ENCODE measurements at places on chromosomes 2 and 18. TPM values are rescaled to one million over a fixed set of nuclear protein-coding genes. Genes with fewer than 3 reads are reported as not detected.
A peak's percentile ranks its signal among the peaks of the same experiment; 100 is the strongest.

DNA sequence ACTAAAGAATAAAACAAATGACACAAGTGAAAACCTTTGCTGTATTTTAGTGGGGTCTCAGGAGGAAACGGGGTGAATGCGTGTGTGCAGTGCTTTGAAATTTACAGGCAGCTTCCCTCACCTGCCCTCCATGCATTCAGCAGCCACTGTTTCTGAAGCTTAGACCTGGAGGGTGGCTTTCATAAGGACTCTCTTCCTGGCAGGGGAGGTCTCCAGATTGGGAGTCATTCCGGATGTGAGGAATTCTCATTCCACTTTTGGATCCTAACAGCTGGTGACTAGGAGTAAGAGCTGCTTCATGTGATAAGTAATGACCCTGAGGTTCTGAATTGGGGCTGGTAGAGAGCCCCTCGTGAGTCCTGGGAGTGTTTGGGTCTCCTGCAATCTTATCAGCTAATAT lies 192.5 kb downstream of the SH3BP4 start:
- no peaks in the 10 kb centered on the region for H3K36me3 ChIP-seq
- H3K27me3 ChIP-seq: no peaks in the 10 kb centered on the region
- H3K4me3 ChIP-seq: no peak overlapping the region
- no peaks in the 10 kb centered on the region for H3K4me1 ChIP-seq

DNA sequence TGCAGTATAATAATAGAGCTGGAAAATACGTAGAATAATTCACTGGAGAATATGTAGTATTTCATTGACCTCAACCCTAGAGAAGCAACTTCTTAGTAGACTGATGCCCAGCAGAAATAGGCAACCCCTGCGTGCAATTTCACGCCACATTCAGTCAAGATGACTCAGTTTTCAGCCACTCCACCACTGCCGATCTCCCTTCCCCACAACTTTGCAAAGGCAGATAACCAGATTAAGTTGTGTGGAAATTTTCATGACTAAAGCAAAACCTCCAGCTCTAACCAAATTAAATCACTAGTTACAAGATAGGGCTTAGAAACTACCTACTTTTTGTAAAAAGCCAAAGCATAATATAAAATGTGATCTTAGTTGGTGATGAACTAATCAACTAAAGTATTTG lies 63.3 kb upstream of the STK17B start:
- H3K4me3 ChIP-seq: no peak overlapping the region
- no peak for DNase-seq
- H3K4me1 ChIP-seq: no peaks in the 10 kb centered on the region
- no peaks in the 10 kb centered on the region for H3K36me3 ChIP-seq

DNA sequence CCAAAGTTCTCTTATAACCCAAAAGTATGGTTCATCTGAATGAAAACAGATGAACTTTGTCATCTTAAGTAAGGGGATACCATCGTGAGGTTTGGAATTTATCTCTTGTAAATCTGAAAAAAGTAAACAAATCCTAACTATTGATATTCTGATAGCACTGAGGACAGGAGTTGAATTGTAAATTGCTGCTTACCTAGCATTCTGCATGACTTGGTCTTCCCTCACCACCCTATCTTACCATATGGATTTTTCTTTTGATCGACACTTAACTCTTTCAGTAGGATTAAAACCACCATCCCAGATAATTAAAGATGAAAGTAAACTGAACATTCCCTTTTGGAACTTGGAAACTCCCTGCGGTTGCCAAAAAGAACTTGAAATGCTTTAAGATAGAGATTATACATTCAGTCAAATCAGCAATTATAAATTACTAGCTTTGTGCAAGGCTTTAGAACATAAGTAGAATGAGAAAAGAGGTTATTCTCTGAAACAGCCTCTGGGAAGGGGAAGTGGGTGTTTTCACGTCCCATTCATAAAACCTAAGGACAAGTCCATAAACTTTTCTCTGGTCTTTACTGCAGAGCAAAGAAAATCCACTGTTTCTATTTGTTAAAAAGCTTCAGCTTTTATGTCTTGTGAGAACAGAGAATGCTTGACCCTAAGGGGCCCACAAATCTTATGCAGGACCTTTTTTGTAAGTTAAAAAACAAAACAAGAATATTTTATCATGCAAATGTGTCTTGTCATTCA lies 49.7 kb upstream of the ZNF397 start:
- no peaks in the 10 kb centered on the region for H3K4me1 ChIP-seq
- H3K4me3 ChIP-seq: no peak overlapping the region
- H3K27ac ChIP-seq: no peak overlapping the region
- no peak for DNase-seq
- H3K27me3 ChIP-seq: no peaks in the 10 kb centered on the region

- no peaks in the 10 kb centered on the region for H3K36me3 ChIP-seq
- H3K27me3 ChIP-seq: peaks cover 4% of the 10 kb centered on the region
- peak within 1 kb of the TSS; percentile 2 for H3K4me3 ChIP-seq
- peak; percentile 16 for DNase-seq
Observed at GRCh38 chr2:39665811-39666490, at the start of gene TMEM178A. TMEM178A (plus strand) TSS chr2:39665917; CDS start chr2:39665975, 58 bp downstream.

DNA sequence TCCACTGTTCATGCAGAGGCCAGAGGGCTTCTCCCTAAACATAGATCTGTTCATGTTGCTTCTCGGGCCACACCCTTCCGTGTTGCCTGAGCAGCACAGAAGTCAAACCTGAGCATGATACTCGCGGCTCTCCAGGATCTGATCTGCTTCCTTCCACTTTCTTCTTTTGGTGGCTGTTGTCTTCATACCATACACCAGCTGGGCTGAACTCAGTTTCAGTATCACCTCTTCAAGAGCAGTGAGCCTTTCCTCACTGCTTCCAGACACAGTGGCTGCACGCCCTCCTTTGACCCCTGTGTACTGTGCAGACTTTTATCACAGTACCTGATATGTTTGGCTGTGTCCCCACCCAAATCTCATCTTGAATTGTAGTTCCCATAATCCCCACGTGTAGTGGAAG lies 348.9 kb downstream of the NBAS start:
- no peak overlapping the region for H3K27ac ChIP-seq
- no peak overlapping the region for H3K4me3 ChIP-seq
- no peak for DNase-seq
- no peaks in the 10 kb centered on the region for H3K27me3 ChIP-seq
- no peaks in the 10 kb centered on the region for H3K4me1 ChIP-seq
- no peaks in the 10 kb centered on the region for H3K36me3 ChIP-seq

GRCh38 chr2:238104691-238105371 lies 4.7 kb downstream of the ESPNL start:
- no peaks in the 10 kb centered on the region for H3K27me3 ChIP-seq
- H3K27ac ChIP-seq: no peak overlapping the region
- H3K36me3 ChIP-seq: no peaks in the 10 kb centered on the region
- DNase-seq: peak; percentile 13
- H3K4me1 ChIP-seq: no peaks in the 10 kb centered on the region

DNA sequence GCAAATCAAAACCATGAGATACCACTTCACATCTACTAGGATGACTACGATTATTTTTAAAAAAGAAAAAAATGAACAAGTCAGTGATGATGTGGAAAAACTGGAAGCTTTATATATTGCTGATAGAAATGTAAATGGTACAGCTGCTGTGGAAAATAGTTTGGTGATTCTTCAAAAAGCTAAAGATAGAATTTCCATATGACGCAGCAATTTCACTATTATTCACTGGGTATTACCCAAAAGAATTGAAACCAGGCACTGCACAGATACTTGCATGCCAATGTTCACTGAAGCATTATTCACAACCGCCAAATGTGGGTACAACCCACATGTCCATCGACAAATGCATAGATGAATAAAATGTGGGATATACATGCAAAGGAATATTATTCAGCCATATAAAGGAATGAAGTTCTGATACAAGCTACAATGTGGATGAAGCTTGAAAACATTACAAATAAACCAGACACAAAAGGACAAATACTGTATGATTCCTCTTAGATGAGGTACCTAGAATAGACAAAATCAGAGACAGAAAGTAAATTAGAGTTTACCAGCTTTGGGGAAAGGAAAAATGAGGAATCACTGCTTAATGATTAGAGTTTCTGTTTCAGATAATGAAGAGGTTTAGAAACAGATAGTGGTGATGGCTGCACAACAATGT lies 11.1 kb downstream of the RTTN start:
- no peak overlapping the region for H3K4me3 ChIP-seq
- no peak overlapping the region for H3K27ac ChIP-seq
- DNase-seq: no peak
- H3K27me3 ChIP-seq: no peaks in the 10 kb centered on the region
- no peaks in the 10 kb centered on the region for H3K4me1 ChIP-seq
- no peaks in the 10 kb centered on the region for H3K36me3 ChIP-seq

DNA sequence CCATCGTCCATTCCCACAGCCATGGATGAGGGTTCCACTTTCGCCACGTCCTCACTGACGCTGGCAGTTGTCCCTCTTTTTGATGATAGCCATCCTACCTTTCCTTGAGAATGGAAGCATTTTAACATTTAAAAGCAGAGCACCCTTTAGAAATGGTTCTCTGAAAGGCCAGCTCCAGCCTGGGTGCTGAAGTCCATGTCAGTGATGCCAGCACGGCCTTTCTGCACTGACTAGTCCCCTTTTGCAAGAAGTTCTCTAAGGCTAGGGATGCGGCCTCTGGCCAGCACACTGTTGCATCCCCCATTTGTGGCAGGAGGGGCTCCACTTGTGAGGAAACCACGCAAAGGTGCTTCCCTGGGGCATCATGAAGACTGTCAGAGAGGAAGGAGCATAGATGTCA lies 203.5 kb downstream of the MGAT5 start:
- H3K27ac ChIP-seq: no peak overlapping the region
- H3K27me3 ChIP-seq: no peaks in the 10 kb centered on the region
- no peak overlapping the region for H3K4me3 ChIP-seq
- no peak for DNase-seq
- H3K36me3 ChIP-seq: no peaks in the 10 kb centered on the region
- no peaks in the 10 kb centered on the region for H3K4me1 ChIP-seq

DNA sequence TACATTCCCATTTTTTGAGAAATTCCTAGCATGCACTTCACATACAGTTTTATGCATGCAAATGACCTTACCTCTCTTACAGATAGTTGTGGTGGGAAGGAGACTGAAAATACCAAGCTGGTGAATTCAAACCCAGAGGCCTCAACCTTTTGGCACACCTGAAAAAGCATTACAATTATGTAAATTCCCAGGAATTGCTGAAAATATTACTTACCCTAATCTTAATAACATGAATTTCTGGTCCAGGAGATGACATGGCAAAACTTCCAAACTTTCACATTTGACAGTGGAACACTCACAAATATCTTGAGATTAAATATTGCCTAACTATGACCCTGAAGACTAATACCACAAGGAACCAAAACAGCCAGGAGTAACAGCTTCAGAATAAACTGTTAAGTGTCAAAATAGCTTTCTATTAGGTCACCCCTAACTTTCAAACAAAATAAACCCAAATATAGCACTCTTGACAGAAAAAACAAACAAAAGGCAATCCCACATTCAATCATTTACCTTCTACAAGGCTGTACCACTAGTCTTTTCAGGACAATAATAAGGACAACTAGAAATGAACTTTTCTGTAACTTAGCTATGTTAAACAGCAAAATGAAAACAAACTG lies 10.9 kb upstream of the PEX13 start:
- H3K4me3 ChIP-seq: no peak overlapping the region
- H3K27me3 ChIP-seq: no peaks in the 10 kb centered on the region
- no peak for DNase-seq
- H3K4me1 ChIP-seq: no peaks in the 10 kb centered on the region

DNA sequence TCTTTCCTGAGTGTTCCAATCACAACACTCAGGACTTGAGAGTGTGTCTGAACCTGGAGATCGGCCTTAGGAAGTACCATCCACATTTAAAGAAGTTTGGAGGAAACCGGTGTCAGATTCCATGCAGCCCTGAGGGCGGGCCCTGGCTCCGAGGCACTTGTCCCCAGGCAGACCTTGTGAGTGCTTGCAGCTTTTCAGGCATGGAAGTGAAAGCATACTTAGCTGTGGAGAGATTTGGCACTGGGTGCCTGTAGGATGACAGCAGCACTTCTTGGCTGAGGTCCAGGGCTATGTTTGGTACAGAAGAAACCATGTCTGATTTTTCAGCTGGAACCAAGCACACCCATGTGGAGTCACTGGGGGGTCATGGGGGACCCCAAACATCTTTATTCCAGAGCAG lies 230.8 kb downstream of the SEPTIN10 start:
- peak; percentile 39 for DNase-seq
- H3K4me3 ChIP-seq: no peak overlapping the region
- no peaks in the 10 kb centered on the region for H3K4me1 ChIP-seq
- no peak overlapping the region for H3K27ac ChIP-seq
- H3K36me3 ChIP-seq: no peaks in the 10 kb centered on the region
- H3K27me3 ChIP-seq: no peaks in the 10 kb centered on the region

DNA sequence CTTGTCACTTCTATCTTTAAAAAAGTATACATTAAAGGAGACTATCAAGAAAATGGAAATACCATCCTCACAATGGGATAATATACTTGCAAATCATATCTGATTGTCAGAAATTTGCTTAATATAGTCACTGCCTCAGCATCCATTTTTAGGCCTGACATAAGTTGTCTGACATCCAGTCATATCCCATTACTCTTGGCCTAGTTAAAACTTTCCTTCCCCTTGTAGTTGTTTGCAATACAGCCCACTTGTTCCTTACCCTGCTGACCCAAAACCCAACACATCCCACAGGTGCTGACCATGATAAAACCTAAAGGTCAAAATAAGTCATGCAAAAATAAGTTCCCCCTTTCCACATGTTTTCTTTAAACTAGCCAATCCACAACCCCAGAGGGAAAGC lies 3.6 kb upstream of the ARHGEF33 start:
- DNase-seq: no peak
- no peaks in the 10 kb centered on the region for H3K36me3 ChIP-seq
- H3K27me3 ChIP-seq: no peaks in the 10 kb centered on the region
- H3K4me1 ChIP-seq: no peaks in the 10 kb centered on the region

GRCh38 chr2:109128616-109129355 lies at the start of gene SH3RF3:
SH3RF3 (plus strand) TSS chr2:109129205.
- H3K4me3 ChIP-seq: peak within 1 kb of the TSS; percentile 25
- no peaks in the 10 kb centered on the region for H3K36me3 ChIP-seq
- no peaks in the 10 kb centered on the region for H3K27me3 ChIP-seq
- peak; percentile 43 for DNase-seq
- H3K27ac ChIP-seq: peak within 1 kb of the TSS; percentile 54
- no peaks in the 10 kb centered on the region for H3K4me1 ChIP-seq

- H3K36me3 ChIP-seq: no peaks in the 10 kb centered on the region
- peak overlapping the region; percentile 1 for H3K27ac ChIP-seq
- no peaks in the 10 kb centered on the region for H3K27me3 ChIP-seq
- no peaks in the 10 kb centered on the region for H3K4me1 ChIP-seq
Observed at GRCh38 chr2:217790195-217790594, 212.6 kb downstream of the TNS1 start.

DNA sequence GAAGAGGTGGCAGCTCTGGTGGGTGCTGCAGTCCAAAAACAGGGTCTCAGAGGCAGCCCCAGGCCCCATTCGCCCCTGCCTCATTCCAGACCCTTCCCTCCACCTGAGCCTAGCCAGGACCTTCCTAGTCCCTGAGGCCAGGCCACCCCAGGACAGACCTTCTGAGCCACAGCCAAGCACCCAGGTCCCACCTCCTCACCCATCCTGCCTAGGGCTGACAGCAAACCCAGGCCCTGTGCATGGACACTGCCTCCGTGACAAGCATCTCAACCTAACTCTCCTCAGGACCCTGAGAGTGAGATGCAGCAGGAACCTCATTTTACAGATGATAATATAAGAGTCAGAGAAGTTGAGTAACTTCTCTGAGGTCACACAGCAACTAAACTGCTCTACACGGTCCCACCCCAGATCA lies 15.5 kb downstream of the ADRA2B start:
- H3K36me3 ChIP-seq: no peaks in the 10 kb centered on the region
- no peaks in the 10 kb centered on the region for H3K4me1 ChIP-seq
- H3K27ac ChIP-seq: no peak overlapping the region
- no peak overlapping the region for H3K4me3 ChIP-seq
- H3K27me3 ChIP-seq: no peaks in the 10 kb centered on the region

Gene GATA6
- 28.2 TPM for total RNA-seq

Gene PFN4
- total RNA-seq: 0.95 TPM

Gene CD8B2
- not detected for total RNA-seq

Gene MERTK
- 30.3 TPM for total RNA-seq

Gene HADHB
- total RNA-seq: 126 TPM

Gene RTP5
- not detected for total RNA-seq

Gene RAPGEF4
- 26.2 TPM for total RNA-seq

Gene STARD6
- total RNA-seq: not detected

Gene LIMS2
- total RNA-seq: 81.5 TPM
